ENCODE measurements at places on chromosomes 1 and 21.

- DNase-seq = no peak
These were observed 5.7 kb upstream of the RHEX start for GRCh38 chr1:206047271-206047670.

GRCh38 chr1:235979716-235980333 is 85.1 kb downstream of the NID1 start:
- DNase-seq = no peak

- DNase-seq = no peak
These were observed 55.6 kb upstream of the ABCD3 start for GRCh38 chr1:94362466-94363058.

DNA sequence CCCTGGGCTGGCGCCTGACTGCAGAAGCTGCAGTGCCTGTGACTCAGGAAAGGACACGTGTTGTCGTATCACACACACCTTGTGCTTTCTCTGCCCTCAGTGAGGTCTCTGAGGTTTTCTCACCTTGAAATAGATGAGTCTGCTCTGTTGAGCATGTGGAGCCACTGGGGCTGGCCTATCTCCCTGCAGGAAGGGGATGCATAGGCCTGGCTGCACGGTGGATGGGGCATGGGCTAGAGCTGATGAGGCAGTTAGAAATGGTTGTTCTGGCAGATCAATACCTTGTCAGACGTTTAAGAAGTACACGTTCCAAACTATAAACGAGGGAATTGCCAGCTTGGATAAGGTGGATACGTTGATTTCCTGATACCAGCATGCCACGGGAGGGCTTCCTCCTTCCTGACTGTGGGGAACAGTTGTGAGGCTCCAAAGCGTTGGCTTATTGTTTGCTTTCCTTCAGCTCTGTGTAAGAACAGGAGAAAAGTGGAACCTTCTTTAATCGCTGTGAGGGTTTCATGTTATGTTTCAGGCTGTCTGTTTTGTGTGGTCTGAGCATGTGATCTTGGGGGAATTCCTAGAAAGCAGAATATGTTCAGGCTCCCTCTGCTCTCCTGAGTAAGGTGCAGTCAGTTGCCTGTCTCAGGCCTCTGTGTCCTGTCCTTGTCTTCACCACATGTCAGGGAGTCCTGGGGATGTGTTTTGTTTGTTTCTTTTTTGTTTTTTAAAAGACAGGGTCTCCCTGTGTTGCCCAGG is 44.8 kb downstream of the PCNT start:
- no peak for DNase-seq

- DNase-seq = no peak
These were observed 2.4 kb upstream of the NAV1 start for GRCh38 chr1:201536558-201536957.

GRCh38 chr1:200409203-200409760 is 554 bp downstream of the ZNF281 start:
- peak; percentile 29 for DNase-seq

GRCh38 chr1:12040457-12041051 is 21.3 kb downstream of the MIIP start:
- DNase-seq = no peak

DNA sequence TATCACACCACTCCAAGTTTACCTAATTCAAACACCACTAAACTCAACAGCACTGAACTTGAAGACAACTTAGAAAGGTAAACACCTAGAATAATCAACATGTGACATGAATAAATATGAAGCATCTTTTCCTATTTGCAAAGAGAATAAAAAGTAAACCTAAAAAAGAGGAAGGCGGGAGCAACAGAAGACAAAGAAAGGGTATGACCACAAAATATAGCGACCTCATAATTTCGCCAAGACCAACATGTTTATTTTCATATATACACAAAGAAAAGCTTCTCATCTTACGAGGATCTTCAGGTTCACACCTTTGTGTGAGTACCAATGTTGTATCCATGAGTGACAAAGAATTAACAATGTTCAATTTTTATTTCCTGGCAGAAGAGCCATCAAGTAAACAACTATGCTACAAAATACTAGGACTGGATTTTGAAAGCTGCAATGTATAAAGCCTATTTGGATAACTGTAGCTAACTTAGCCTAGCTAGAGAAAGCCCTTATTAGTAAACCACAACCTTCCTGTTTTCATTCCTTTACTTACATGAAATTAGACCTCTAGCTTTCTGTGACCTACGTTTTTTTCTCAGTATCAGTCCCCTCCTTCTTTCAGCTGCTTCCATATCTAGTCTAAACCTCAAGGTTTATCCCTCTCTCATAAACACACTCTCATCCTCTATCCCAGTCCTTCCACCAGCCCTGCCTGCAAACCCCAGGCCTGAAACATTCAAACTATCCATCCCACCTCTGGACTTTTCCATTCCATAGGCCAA is 21.3 kb upstream of the PHTF1 start:
- no peak for DNase-seq

- no peak for DNase-seq
These were observed 58.8 kb downstream of the GALNT2 start for GRCh38 chr1:230125640-230126528.
